ENCODE measurements at places on chromosomes 11 and 22.

DNA sequence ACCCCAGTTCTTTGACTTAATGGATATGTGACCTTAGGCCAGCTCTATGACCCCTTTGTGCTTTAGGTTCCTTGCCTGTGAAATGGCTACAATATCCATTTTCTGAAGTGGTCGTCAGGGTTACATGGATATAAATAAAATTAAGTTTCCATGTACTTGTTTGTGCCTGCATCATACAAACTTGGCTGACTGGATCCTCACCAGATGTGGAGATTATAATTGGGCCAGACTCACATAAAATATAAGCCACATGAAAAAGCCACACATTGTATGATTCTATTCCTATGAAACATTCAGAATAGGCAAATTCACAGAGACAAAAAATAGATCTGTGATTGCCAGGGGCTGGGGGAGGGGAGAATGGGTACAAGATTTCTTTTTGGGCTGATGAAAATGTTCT lies 100.9 kb upstream of the USP47 start:
- DNase-seq = no peak

GRCh38 chr11:122116591-122116990 lies 576 bp upstream of the BLID start:
- DNase-seq = no peak

DNA sequence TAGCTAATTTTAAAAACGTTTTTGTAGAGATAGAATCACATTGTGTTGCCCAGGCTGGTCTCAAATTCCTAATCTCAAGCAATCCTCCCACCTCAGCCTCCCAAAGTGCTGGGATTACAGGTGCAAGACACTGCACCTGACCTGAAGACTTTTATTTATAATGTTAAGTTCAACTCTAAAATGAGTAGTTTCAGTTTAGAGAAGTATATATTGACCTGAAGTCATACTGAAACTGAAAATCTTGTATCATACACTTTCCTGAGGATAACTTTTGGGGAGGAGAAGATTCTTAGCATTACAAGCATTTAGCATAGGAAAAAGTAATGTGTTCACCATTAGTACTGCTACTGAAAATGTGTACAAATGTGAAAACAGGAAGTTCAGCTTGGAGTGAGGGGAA lies 249.3 kb downstream of the CASP12 start:
- DNase-seq = no peak

GRCh38 chr11:65216830-65217229 lies 35.1 kb downstream of the CAPN1 start:
- DNase-seq = peak; percentile 4

- DNase-seq = peak; percentile 90
Observed at GRCh38 chr22:30485362-30485988, 13.7 kb upstream of the SEC14L3 start.

DNA sequence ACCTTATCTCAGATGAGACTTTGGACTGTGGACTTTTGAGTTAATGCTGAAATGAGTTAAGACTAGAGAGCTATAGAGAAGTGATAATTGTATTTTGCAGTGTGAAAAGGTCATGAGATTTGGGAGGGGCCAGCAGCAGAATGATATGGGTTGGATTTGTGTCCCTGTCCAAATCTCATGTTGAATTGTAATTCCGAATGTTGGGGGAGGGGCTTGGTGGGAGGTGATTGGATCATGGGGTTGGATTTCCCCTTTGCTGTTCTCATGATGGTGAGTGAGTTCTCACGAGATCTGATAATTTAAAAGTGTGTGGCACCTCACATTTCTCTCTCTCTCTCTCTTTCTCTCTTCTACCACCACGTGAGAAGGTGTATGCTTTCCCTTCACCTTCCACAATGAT lies 777.8 kb upstream of the LUZP2 start:
- no peak for DNase-seq

- DNase-seq = no peak
Observed at GRCh38 chr11:75320046-75320618, 31.3 kb downstream of the ARRB1 start.

GRCh38 chr11:7060868-7061267 lies 27.9 kb upstream of the RBMXL2 start:
- no peak for DNase-seq

DNA sequence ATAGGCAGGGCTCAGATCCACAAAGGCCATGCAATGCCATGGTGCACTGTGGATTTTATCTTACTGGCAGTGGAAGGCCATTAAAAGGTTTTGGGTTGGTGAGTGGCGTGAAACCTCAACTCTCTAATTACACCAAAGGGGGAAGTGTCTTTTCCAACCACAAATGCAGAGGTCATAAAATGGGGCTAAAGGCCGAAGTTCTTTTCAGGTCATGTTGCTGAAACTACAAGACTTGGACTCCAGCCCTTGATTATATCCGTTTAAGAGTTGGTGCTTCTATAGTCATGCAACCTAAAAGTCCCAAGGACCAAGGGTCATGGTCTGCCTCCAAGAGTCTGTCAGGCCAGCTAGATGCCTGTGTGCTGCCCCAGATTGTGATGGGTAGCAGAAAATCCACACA lies 434.3 kb downstream of the RAB38 start:
- DNase-seq = no peak

GRCh38 chr11:6170226-6170625 lies at the start of gene OR52B2:
TSS of gene OR52B2 (minus strand) at chr11:6170326. CDS start at chr11:6170326, 0 bp downstream.
- no peak for DNase-seq

DNA sequence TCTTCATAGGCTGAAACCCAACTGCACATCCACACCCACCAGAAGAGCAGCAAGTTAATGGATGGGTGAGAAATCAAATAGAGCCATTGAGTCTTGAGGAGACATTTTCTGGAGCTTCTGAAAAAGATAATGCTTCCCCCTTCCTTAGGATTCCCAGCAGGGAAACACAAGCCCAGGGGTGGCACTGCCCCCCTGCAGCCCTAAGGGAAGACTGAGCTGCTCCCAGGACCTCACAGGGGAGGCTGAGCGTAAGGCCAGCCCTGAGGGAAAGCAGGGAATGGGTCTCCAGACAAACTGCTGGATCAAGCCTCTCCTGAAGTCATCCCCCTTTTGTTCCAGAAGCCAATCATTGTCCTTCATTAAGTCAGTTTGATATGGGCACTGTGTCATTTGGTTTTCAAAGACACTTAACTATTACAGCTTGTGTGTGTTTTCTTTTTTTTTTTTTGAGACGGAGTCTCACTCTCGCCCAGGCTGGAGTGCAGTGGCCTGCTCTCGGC lies 15.1 kb downstream of the LTO1 start:
- no peak for DNase-seq

- DNase-seq = no peak
Observed at GRCh38 chr11:80937842-80938241, 1497.0 kb upstream of the TENM4 start.

DNA sequence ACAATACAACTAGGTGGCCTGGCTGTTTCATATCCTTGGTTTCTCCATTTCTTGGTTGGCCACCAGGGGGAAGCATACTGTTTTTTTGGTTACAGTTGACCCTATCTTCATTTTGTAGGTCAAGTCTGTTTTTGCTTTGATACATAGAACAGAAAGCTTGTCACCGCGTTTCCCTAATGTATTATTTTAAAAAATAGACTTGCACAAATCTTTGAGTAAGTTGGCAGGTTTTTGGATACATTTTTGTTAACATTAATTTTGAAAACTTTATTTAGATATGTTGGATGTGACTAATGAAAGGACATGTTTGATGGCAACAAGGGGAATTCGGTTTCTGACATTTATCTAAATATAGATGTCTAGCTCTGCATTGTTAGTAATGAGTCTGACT lies 3.0 kb downstream of the NCR3LG1 start:
- peak; percentile 62 for DNase-seq

GRCh38 chr11:133824593-133824992 lies 20.7 kb downstream of the SPATA19 start:
- no peak for DNase-seq

- DNase-seq = no peak
Observed at GRCh38 chr11:69828276-69828970, 9.2 kb upstream of the FGF3 start.

DNA sequence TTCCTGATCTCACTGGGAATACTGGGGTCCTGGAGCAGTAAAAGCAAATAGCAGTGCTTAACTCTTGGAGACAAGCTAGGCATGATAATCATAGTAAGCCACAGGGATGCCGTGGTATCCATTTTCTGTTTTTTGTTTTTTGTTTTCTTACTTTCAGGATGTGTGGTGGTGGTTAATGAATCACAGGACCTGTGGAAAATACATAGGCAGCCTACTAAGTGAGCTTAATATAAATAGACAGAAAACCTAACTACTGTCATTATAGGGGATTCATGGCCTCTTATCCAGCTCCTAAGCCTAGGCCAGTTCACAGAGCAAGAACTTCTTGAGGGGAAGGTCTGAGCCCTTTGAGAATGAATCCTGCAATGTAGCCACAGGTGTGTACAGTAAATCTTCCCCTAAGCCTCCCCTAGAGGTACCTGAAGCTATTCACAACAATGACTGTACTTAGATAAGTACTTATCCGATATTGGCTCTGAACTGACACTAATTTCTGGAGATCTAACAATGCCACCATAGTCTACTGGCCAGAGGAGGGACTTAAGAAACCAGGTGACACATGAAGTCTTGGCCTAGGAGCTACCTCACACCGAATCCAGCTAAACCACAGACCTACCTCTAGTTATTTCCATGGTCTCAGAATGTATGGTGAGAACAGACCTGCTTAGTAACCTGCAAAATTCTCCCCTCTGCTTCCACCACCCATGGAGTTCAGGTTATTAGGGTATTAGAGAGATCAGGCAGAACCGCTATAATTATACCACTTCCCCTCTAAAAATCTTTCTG lies 83.6 kb downstream of the ENTHD1 start:
- DNase-seq = no peak

GRCh38 chr22:19179497-19180048 lies 1.0 kb upstream of the SLC25A1 start:
- DNase-seq = peak; percentile 93

DNA sequence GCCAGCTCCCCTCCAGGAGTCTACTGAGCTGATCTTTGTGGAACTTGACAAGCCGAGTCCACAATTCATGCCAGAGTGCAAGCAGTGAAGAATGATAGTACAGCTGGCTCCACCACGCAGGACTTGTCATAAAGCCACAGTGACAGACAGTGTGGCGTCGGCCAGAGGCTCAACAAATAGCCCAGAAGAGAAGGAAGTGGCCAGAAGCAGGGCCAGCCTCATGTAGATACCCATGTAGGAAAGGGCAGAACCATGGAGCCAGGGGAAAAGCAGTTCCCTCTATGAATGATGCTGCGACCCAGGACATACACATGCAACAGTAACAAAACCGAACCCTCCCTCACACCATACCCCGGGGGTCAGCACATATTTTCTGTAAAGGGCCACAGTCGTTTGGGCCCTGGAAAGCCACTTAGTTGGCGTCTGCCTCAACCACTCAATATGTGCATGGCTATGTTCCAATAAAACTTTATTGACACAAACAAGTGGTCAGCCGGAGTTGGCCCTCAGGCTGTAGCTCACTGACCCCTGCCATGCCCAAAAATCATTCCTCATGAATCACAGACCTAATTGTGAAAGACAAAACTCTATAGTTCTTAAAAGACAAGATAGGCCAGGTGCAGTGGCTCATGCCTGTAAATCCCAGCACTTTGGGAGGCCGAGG lies 161.4 kb downstream of the BRD1 start:
- DNase-seq = no peak

- peak; percentile 30 for DNase-seq
Observed at GRCh38 chr22:46897246-46897623, 134.8 kb downstream of the TBC1D22A start.

GRCh38 chr11:44638032-44638431 lies 72.6 kb downstream of the CD82 start:
- no peak for DNase-seq

DNA sequence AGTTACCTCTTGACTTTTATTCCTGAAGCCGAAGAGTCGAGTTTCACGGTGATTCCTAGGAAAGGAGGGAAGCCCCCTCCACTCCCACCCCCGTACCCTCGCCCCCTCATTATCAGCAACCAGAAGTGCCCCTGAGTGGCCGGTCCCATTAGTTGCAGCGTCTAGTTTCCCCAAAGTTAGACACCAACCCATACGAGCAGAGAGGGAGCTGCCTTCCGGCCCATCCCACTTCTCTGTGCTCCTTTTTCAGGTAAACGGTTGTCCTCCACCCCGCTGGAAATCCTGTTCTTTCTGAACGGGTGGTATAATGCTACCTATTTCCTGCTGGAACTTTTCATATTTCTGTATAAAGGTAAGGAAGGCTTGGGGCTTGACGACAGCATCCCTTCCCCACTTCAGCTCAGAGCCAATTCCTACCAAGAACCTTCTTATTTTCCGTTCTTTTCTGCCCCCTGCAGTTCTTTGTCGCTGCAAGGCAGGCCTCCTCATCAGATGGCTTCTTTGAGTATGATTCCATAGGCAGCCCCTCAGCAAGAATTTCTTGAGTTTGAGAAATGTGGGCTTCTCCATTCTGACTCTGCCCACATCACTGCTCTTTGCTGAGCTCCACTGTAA lies 701 bp downstream of the TMEM216 start:
- peak; percentile 39 for DNase-seq

DNA sequence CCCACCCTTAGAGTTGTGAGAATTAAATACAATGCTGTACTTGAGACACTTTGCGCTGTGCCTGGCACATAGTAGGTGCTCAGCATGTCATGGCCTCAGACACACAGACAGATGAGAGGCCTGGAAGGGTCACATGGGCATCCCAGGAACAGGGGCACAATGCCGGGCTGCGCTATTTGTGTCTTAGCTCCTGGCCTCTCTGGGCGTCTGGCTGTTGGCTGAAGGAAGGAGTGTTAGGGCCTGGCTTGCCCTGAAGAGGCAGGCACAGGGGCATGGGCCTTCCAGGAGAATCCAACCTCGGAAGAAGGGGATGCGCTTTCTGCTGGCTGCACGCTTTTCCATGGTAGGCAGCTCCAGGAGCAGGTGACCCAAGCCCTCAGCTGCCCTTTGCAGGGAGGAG lies 41.4 kb downstream of the ST14 start:
- DNase-seq = no peak

DNA sequence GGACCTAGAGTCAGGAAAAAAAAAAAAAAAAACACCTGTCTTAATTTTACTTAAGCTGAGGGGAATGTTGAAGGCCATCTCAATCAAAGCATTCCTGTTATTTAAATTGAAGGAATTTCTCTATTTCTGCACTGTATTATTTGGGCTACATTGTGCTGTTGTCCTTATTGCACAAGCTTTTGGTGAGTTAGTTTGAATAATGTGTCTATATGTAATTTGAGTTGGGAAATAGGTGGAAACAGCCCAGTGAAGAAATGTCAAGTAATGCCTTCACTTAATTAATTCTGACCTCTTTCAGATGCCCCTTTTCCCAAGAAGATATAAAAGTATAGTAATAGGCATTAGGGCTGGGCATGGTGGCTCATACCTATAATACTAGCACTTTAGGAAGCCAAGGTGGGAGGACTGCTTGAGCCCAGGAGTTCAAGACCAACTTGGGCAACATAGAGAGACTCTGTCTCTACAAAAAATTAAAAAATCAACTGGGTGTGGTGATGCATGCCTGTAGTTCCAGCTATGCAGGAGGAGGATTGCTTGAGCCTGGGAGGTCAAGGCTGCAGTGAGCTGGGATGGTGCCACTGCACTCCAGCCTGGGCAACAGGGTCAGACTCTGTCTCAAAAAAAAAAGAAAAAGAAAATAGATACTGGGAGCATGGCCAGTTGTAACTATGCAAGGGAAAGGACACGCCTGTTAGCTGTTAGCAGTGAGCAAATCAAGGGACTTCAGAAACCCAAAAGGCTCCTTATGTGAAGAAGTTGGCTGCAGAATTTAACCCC lies 34.9 kb downstream of the OR10A6 start:
- DNase-seq = no peak

Data from K562 (cell line).